Activated CD8-positive, alpha-beta memory T cell treated with anti-CD3 and anti-CD28 coated beads for 24 hours (primary cell): ENCODE measurements at places on chromosomes 3 and 15.

DNA sequence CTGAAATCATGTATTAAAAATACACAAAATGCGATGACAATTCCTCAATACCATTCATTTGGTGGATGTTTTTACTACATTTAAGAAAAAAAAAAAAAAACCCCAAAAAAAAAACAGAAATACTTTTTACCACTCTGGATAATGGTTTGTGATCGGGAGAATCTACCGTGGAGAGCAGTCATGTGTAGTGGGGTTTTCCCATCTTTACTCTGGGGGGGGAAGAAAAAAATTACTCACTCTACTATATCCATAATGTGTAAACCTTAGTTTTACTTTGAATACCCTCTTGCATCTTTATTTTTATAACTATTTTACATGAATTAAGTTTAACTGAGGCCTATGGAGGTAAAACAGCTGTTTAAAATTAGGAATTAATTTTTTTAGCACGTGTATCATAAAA lies 83.3 kb downstream of the ANKRD28 start:
- DNase-seq = no peak

DNA sequence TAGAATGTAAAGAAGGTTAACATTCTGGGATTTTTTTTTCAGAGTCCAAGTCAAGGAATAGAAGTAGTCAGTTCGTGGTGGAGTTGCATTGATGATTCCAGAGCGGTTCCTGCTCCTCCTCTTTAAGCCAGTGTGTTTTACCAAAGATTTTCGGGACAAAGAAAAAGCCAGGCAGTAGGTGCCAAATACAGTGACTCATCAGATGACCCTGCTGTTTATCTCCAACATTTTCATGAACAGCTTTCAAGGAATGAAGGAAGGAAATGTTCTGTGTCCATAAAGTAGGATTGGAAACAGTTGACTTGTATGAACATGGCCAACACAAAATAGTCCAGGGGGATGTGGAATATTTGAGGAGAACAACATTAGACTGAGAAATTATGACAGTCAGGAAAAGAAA lies 142.4 kb upstream of the TMC3 start:
- no peak for DNase-seq

DNA sequence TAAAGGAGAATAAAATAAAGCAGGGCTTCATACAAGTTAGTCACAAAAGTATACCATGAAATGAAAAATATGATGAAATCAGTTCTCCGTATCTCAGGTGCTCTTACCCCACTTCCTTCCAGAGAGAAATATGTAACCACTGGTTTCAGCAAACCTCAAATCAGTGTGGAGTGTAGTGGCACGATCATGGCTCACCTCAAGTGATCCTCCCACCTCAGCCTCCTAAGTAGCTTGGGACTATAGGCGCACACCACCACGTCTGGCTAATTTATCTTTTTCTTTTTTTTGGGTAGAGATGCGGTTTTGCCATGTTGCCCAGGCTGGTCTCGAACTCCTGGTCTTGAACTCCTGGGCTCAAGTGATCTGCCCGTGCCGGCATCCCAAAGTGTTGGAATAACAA lies 24.2 kb downstream of the DENND4A start:
- DNase-seq = no peak

DNA sequence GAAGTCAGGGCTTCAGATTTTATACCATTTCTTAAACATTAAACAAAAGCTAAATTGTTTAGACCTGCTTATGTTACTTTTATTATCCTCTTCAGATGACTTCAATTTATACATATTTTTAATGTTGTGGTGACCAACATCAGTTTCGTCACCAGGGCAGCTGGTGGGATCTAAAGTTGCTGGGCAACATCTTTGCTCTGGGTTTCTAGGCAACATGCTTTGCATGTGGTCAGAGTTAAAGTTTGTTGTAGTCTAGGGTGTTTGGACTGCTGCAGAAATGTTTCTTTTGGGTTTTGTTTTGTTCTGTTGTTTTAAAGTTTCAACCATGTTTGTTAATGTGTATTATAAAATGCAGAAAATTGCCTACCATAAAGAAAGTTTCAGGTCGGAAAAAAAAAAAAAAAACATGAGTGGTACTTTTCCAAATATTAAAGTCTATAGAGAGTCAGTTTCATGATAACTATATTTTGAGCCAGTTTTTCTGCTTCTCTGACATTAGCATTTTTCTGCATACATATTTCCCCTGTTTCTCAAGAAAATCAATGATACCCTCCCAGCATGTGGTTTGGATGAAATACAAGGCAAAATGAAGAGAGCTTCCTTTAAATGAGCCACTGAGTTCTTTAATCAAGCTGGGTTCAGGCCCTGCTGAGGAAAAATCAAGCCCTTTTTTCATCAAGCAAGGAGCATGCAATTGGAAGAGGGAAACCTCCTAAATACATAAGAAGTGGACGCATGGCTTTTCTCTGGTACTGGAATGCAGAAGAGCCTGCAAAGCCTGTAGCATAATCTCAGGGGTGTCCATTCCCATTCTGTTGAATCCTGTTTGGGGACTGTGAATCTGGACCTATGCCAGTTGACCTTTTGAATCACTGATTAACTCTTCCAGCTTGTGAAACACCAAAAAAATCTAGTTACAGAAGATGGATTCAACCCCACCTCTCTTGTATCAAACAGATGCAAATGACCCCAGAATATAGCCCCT lies 35.0 kb upstream of the VGLL3 start:
- DNase-seq = no peak
